Mucosa of gallbladder (tissue), 1 donor: ENCODE measurements at places on chromosomes 13 and 19. TPM values are rescaled to one million over a fixed set of nuclear protein-coding genes. Genes with fewer than 3 reads are reported as not detected.

The ZNF528 gene
- total RNA-seq = 30.3 TPM

The IGFL2 gene
- not detected for total RNA-seq

DNA sequence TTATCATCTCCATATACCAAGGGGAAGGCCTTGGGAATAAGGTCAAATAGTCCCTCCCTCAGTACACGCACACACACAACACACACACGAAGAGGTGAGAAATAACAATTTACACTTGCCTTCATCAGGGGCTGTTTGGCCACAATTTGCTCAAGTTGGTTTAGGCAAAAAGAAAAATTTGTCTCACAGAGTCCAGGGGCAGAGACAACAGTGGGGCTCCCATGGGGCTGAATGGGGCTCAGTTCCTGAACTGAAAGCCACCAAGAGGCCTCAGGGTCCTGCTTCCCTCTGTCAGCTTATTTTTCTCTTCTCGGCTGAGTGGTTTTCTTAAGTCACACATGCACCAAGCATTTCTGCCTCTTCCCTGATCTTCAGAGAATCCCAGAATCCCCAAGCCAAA is 35.5 kb downstream of the PCDH8 start:
- no peak for DNase-seq

DNA sequence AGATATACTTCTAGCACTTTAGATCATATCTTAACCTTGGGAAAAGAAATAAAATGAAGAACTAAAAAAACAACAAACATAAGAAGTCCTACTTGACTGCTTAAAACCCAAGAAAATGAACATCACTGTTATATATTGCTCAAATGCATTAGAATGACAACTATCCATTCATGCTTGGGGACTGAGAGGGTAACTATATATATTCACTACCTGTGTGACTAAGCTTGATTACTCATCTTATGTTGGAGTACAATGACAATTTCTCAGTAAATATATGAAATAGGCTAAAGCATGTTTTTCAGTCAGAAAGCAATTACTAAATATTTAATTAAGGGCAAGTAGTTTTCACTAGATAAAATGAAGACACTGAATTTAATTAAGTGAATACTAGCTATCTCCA is 40.1 kb downstream of the ZC3H13 start:
- no peak for DNase-seq

DNA sequence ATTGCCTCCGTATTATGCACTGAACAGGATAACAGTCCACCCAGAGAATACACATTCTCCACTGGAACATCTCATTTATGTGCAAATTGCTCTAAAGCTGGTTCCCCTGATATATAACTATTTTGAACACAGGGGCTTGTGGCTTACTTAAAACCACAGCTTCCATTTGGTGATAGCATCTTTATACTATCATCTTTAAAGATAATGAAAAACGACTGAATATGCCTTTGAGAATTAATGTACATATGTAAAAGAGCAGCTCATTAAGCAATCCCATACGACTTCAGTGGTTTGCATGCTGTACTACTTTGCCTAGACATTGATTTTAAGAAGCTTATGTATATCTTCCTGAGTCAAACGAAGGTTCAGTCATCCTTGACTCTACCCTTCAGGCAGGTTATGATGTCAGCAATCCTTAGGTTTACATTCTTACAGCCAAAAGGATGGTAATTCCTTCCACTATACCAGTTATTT is 40.8 kb downstream of the BRD4 start:
- DNase-seq = no peak

The MEIOSIN gene
- not detected for total RNA-seq

GRCh38 chr13:97468331-97468730 is 34.4 kb downstream of the RAP2A start:
- DNase-seq = no peak

DNA sequence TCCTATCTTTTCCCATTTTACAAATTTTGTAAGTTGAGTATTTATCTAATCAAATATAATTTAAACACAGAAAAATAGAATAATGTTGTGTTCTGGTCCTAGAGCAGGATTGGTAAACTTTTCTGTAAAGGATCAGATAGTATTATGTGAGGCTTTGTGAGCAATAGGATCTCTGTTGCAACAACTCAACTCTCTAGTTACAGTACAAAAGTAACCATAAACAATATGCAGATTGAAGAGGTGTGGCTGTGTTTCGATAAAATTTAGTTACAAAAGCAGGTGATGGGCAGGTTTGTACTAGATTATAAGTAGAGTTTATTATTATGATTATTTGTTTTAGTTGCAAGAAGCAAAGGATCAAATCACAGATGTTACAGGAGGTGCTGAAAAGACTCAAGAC is 15.2 kb upstream of the C1QTNF9B start:
- DNase-seq = no peak
